ENCODE measurements at places on chromosomes 4 and X.

DNA sequence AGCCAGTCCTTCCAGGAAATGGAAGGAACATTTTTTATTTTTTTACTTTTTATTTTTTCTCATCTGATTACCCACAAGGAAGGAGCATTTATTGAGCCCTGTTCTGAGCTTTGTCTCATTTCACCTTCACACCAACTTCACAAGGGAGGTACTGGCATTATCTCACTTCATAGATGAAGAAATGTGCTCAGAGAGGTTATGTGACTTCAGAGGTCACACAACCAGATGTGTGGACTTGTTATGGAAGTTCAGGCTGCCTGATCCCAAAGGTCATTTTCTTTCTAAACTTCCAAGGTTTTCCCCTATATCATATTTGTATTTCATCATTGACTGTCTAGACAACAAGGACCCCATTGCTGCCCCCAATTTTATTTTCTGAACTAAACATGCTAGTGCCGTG is 160.3 kb downstream of the DCLK2 start:
- no peak for DNase-seq

DNA sequence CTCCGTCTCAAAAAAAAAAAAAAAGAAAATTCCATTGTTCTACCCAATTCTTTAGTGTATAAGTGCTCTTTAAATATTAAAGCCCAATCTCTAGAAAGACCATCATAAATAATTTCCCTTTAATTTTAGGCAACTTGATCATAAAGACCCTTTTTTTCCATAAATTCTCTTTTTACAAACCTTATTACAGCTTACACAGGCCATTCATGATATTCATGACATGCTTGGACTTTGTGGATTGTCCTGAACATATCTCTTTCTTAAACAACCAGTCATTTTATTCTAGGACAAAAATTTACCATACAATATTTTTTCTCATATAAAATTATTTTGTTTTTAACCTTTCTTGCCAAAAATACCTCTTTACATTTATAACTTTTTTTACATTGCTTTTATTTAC is 30.5 kb downstream of the TLR8 start:
- no peak for DNase-seq

DNA sequence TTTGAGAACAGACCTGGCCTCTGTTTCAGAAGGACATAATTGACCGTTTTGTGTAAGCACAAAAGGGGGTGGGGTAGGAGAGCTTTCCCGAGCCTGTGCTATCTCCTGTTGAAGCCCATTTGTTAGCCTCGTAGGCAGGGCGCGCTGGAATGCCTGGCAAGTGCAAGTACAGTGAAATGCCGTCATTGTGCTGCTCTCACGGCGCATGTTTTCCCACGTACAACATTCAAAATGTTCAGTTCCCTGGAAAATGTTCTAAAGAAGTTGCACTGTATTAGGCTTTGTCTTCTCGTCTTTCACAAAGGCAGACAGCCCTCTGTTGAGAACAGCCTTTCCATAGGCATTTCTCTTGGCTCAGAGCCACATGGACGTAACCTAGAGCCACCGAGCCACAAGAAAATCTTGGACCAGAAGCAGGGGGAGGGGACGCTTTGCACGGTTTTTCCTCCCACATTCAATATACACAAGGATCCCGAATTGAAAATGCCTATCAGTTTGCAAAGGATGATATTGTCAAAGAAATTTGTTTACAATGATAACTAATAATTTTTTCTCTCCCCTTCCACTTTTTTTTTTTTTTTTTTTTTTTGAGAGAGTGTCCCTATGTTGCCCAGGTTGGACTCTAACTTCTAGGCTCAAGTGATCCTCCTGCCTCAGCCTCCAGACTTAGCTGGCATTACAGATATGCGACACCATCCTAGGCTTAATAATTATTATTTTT is 54.6 kb upstream of the RAPGEF2 start:
- DNase-seq: no peak

GRCh38 chrX:96861661-96862060 is 22.0 kb upstream of the RPA4 start:
- no peak for DNase-seq

- DNase-seq: no peak
Measured at GRCh38 chr4:168917138-168917779, 92.8 kb downstream of the CBR4 start.

GRCh38 chr4:123833171-123833643 is 436.6 kb downstream of the SPRY1 start:
- DNase-seq: no peak

GRCh38 chr4:98689507-98690174 is 31.2 kb upstream of the TSPAN5 start:
- DNase-seq: no peak

DNA sequence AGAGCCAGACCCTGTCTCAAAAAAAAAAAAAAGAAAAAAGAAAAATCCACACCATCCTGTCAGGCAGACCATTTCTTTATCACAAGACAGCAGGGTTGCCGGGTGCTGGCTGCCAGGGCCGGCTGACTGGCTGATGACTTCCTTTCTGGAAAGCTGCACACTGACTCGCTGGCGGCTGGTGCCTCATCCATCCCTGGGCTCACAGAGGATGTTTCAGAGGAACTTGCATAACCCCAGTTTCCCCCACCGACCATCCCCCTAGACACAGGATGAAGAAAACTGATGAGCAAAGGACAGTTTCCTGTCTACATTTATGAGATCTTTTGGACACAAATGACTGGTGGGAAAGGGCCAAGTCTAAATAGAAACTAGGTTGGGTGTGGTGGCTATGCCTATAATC is 14.1 kb downstream of the HPSE start:
- no peak for DNase-seq

GRCh38 chrX:129695535-129695934 is 40.8 kb upstream of the APLN start:
- no peak for DNase-seq

- DNase-seq: no peak
Measured at GRCh38 chrX:24858004-24858746, 157.6 kb downstream of the ARX start.

DNA sequence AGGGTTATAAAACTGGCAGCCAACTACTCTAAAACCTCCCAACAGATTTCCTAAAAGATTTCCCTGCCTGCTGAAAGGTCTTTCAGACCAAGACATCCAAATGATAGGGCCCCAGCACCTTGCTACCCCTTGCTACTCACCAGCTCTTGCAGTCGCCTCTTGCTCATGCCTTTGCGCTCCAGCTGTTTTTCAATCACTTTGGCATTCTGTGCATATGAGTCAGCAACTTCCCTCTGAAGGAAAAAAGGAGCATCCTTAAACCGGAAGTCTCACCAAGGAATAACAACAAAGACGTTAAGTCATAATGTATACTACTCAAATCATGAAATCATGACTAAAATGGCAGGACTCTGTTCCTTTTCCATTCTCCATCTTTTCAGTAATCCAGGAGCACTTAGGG is 24.0 kb downstream of the STEEP1 start:
- DNase-seq: no peak

- no peak for DNase-seq
Measured at GRCh38 chr4:68693325-68694075, 23.0 kb upstream of the UGT2B15 start.

- DNase-seq: peak; percentile 43
Measured at GRCh38 chr4:10893395-10893794, 208.8 kb upstream of the CLNK start.

DNA sequence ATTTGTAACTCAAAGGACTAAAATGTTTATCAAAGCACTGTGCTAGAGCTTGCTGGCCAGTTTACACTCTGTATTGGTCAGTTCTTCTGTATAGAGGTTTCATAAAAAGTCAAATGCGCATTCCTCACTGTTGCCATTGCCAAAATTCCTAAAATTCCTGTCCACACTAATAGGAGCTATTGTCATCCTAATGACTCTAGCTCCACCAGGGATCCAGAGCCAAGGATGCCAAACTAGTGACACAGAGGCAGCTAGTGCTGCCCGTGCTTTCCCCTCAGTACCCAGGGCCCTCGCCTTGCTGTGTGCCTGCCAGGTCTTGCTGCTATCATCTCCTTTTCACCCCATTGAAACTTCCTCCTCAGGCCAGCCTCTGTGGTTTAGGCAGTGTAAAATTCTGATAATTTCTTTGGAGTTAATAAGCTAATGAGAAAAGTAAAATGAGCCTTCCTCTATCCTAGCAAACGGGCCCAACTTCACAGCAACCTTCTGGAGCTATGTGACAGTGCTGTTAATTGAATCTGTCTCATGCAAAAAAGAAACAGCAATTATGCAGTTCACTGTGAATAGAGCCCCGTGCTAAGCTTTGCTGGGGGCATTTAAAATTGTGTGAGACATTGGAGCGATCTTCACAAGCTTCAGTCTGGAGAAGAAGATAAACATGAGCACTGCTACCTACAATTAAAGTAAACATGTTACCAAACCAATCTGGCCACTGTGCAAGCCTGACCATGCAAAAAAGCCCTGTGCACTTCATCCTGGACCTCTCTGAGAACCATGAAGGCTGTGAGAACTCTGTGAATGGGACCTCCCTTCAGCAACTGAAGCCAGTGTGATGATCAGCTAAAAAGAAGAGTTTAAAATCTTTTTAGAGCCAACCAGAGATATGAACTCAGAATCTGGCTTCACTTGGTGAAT is 43.1 kb upstream of the FGF2 start:
- no peak for DNase-seq

- no peak for DNase-seq
Measured at GRCh38 chr4:15021946-15022345, 19.7 kb downstream of the CPEB2 start.

- no peak for DNase-seq
Measured at GRCh38 chrX:22467571-22467970, 194.9 kb downstream of the CBLL2 start.

GRCh38 chr4:3366893-3367775 is 74.3 kb downstream of the RGS12 start:
- no peak for DNase-seq

- no peak for DNase-seq
Measured at GRCh38 chr4:129254526-129254925, 158.6 kb downstream of the C4orf33 start.

GRCh38 chrX:16718824-16719333 is 533 bp upstream of the SYAP1 start:
- no peak for DNase-seq

GRCh38 chr4:1244081-1244977 is 4.6 kb downstream of the CTBP1 start:
- DNase-seq: no peak

GRCh38 chr4:104866809-104867208 is 279.9 kb upstream of the TET2 start:
- no peak for DNase-seq

GRCh38 chrX:135425026-135425965 is 3.6 kb downstream of the SMIM10L2A start:
- no peak for DNase-seq

GRCh38 chr4:177281351-177281909 is 28.2 kb upstream of the NEIL3 start:
- no peak for DNase-seq

GRCh38 chr4:73234712-73235111 is 23.9 kb downstream of the ANKRD17 start:
- no peak for DNase-seq

GRCh38 chr4:113637363-113637762 is 124.2 kb downstream of the CAMK2D start:
- DNase-seq: no peak

- no peak for DNase-seq
Measured at GRCh38 chr4:120873554-120873953, 49.0 kb downstream of the PRDM5 start.

DNA sequence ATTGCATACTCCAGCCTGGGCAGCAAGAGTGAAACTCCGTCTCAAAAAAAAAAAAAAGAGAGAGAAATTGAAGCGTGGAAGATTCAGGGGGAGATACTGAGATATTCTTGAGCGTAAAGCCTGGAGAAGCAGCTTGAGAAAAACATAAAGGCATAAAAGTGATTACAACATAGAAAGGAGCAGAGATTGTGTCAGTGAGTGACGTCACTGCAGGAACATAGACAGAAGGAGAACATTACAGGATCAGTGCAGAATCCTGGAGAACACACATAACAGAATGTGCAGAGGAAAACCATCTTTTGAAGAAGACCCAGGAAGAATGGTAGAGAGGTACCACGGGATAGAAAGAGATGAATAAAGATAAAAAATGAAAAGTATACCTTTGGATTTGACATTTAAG is 147.0 kb downstream of the APBB2 start:
- DNase-seq: no peak

DNA sequence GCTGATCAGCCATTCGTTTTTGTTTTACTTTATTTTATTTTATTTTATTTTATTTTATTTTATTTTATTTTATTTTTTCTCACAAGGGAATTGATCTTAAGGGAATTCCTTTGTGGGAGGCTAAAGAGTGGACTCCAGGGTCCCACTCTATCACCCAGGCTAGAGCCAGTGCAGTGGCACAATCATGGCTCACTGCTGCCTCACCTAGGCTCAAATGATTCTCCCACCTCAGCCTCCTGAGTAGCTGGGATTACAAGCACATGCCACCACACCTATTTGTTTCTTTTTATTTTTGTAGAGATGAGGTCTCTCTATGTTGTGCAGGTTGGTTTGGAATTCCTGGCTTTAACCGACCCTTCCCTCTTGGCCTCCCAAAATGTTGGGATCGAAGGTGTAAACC is 17.5 kb upstream of the PABPC4L start:
- no peak for DNase-seq

DNA sequence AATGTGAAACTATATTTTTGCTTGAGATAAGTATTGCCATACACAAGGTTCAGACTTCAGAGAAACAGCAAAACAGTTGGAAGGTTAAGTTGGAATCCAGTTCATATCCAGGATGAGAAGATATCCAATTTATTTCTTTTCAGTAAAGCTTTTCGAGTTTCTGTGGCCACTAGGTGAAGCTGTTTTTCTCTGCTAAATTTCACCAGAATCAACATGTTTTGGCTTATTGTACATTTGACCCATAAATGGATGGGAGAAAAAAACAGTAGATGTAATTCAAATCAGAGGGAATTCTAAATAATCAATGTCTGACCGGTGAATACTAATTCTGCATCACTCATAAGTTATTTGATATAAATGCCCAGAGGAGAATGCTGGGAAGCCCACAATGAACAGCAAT is 9.1 kb upstream of the METTL14 start:
- DNase-seq: no peak

- no peak for DNase-seq
Measured at GRCh38 chr4:66604192-66604591, 933.9 kb upstream of the EPHA5 start.

DNA sequence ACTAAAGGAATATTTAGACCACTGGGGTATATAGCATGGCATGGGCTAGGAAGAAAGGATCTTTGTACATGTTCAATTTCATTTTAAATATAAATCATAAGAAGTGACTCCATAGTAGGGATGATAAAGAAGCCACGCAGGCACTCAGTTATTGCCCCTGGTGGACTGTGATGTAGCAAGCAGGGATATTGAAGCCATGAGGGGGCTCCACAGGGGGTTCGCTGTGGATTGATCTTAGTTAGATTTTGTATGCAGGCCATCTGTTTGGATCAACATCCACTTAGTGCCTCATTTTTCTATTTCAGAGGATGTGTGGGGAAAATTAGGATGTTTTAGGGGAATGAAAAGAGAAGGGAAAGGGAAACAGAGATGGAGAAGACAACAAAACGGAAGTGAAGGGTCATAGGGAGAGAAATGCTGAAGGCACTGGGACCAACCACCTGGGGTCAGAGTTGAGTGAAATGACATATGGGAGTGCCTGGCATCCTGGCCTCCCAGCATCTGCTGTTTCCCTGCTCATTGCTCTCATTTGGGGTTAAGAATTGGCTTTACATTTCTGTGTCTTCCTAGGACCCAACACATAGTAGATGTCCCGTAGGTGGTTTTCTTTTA is 11.2 kb upstream of the FREM3 start:
- no peak for DNase-seq

All from NCI-H526 treated with DMSO at 0.1 percent for 48 hours (cell line).